ENCODE measurements at places on chromosomes 12 and 14.

GRCh38 chr14:36767603-36768281 lies 106.1 kb downstream of the PAX9 start:
- DNase-seq, result no peak

DNA sequence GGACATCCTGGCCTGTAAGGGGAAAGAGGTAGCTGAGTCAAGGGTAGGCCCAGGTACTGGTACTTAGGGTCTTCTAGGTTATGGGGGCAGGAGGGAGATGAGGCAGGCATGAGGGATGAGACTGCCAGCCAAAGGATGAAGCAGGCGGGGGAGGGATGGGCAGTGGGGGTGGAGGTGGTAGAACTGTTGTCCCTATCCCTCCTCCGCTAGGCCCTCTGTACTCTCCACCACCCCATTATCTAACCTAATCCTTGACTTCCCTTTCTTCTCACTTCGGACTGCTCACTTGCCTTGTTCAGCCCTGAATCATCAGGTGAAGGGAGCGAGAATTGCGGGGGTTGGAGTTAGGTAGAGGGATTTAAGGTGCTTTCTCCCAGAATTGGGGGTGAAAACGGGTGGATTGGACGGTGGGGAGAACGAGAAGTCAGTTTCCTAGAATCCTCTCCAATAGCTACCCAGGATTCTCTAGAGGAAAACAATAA lies 562 bp downstream of the PAN2 start:
- DNase-seq, result no peak

DNA sequence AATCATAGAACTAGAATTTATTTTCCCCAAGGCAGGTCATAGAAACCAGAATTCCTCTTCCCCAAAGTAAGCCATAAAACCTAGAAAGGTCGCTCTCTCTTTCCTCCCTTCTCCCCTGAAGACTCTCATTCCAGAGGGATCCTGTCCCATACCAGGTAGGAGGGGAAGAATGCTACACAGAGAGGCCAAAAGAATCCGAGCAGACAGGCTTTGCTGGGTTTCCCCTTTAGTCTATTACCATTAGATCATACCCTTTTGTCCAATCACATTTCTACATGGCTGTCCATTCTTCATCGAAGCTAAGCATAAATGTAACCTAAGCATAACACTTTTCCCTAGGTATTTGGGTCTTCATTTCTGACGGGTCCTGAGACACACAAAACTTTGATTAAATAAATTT lies 204.5 kb downstream of the SPTSSA start:
- DNase-seq, result no peak

DNA sequence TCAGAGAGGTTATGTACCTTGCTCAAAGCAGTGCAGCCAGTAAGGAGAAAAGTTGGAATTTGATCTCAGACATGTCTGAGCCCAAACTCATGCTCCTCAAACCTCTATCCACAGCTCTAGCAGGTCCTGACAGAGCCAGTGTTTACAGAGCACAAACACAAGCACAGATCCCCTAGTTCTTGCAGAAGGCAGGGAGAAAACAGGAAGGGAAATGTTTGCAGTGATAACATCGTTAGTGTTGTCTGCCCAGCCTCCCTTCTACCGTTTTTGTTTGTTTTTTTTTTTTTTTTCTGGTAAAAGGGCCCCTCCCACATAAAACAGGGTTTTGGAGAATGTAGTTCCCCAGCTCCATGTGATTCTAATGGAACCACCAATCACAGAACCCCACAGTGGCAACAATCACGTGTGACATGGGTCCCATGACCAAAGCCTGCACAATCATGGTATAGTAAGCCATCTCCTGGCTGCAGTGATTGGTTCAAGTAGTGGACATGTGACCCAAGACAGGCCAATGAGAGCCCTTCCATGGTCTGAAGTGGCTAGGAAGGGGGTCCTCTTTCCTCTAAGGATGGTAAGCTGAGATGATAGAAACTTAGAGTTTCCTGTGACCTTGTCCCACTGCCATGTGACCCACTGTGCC lies 513.4 kb downstream of the MED13L start:
- DNase-seq, result no peak

DNA sequence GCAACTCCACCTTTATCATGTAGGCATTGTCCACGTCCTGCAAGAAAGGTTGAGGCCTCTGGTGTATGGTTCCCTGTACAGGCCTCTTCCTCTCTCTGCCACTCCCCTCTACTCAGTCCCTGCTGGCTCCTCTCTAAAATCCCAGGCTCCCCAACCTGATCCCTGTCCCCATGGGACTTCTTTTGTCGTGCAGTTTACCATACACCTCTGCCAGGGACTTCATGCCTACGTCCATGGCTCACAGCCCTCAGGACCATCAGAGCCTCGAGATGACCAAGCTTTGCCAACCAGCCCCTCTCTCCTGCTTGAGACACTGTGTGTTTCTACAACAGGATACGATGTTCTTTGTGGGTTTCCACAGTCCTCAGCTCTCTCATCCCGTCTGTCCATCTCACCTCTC lies 2.9 kb downstream of the KRT2 start:
- DNase-seq, result no peak

GRCh38 chr12:43066471-43066870 lies 476.9 kb upstream of the PRICKLE1 start:
- no peak for DNase-seq

GRCh38 chr12:27505761-27506160 lies 18.2 kb upstream of the PPFIBP1 start:
- no peak for DNase-seq

DNA sequence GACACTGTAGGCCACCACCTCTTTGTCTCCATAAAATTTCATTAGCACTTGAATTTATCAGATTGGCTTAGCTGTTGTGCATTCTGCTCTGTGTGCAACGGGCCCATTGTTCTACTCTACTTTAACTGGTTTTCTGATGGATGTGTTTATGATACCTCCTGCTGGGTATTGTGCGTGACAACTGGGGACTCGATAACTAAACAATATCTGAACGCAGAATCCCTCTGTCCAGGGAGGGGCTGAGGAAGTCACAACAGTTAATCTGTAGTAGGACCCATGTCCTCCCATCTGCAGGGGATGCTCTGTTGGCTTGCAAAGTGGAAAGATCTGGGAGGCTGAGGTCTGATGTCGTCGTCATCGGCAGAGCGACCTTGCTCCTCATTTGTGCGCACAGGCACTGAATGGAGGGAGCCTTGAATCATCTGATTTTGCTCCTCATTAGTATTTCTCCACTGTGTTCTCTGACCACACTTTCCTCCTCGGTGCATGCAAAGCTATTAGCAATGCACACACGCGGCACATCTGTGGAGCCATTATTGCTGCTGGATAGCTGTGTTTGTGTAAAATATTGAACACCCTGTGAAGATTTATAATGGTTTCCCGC lies 422.5 kb downstream of the NRXN3 start:
- no peak for DNase-seq

DNA sequence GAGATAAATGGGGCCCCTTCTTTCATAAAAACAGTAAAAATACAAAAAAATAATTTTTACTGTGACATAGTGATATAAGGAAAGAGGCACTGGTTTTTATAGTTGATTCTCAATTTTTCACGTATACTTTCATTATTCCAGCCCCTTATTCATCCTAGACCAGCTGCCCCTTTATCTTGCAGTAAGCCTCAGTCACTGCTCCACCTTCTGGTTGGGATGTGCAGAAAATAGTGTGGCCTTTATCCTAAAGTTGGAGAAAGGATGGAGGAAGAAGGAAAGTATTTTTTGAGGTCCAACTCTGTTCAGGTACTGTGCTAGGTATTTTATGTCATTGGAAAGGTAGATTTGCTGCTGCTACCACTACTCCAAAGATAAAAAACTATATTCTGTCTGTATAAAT lies 172.7 kb downstream of the ANO6 start:
- DNase-seq, result no peak

- DNase-seq, result no peak
These were observed 659.6 kb upstream of the TBX3 start for GRCh38 chr12:115343601-115344000.

DNA sequence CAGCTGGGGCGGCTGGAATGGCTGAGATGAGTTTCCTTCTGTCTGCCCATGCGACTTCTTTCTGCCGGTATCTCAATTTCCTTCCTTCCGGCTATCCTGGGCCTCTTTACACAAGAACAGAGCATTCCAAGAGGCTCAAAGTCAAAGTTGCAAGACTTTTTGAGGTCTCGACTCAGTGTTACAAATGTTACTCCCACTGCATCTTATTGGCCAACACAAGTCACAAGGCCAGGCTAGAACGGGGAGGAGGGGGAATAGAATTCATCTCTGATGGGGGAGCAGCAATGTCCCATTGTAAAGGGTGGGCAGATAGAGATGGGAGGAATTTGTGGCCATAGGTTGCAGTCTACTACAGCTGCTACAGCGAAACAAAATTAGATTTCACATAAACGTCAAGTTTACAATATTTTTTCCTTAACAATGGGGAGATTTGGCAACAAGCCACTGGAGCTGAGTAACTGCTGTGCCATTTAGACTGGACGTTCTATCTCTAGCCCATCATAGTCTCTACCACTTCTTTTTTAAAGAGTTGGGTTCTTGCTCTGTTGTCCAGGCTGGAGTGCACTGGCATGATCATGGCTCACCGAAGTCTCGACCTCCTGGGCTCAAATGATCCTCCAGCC lies 9.5 kb upstream of the NYNRIN start:
- no peak for DNase-seq

DNA sequence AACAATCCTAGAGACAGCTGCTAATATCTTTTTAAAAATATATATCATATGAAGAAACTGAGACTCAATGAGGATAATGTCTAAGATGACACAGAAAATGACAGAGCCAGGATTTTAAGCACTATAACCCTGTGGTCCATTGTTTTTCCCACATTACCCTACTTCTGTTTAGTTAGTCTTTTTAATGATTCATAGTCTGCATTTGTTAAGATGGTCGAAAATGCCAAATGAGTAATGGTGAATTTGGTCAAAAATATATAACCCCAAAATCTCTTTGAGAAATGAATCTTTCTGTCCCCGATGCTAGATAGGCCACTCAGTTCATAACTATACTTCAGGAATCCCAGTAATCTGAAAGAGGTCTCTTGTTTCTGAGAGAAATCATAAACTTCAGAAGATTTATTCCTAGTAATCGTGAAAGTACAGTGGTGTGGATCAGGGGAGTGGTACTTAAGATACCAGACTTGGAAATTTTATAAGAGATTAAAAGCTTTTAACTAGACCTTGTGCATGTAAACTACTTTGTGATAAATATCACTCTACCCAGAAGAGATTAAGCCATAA lies 10.8 kb downstream of the RTRAF start:
- no peak for DNase-seq

DNA sequence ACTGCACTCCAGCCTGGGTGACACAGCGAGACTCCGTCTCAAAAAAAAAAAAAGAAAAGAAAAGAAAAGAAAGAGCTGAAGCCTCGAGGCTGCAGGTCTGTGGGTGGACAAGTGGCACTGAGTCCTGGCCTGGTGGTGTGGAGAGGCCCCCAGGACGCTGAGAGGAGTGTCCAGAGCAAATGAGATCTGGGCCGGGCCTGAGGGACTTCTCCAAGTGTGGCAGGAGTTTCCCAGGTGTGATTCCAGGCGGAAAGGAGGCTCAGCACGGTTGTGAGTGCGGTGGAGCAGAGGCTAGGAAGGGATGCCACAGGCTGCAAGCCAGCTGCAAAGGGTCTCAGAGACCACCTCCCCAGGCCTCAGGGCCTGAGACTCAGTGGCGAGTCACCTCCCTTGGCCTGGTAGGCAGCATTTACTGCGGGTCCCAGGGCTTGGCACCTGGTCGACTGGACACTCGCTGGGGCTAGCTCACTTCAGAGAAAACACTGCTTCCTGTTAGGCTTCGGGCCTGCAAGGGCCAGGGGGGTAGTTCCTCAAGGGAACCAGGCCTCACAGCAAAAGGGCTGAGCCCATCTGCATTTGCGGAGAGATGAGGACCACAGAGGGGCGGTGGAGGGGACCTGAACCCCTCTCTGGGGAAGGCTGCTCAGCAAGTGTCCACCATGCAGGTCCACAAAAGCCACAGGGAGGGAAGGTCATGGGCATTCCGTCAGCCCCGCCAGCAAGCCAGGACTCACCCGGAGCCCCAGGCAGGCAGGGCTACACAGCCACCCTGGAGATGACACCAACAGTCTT lies 11.7 kb downstream of the TTC7B start:
- DNase-seq, result no peak

- DNase-seq, result no peak
These were observed 387.9 kb downstream of the DAD1 start for GRCh38 chr14:22200977-22201605.

DNA sequence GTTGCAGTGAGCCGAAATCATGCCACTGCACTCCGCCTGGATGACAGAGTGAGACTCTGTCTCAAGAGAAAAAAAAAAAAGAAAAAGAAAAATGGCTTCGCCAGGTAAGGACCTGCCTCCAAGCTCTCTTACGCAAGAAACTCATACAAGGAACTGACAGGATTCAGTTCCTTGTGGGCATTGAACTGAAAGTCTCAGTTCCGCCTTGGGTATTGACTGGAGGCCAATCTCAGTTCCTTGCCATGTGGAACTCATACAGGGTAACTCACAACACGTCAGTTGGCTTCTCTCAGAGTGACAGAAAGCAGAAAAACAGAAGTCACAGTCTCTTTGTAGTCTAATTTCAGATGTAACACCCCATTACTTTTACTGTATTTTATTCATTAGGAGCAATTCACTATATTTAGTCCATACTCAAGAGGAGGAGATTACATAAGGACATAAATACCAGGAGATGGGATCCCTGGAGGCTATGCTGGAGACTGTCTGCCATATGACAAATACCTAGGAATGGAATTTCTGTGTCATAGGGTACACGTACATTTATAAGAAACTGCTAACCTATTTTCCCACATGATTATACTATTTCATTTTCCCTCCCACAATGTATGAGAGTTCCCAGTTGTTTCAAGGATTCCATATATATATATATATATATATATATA lies 11.4 kb upstream of the NOPCHAP1 start:
- no peak for DNase-seq
